Thyroid gland (tissue), 4 donors: ENCODE measurements at places on chromosomes 3 and 15. TPM values are rescaled to one million over a fixed set of nuclear protein-coding genes. Genes with fewer than 3 reads are reported as not detected.

The CA12 gene
- total RNA-seq = 0.33 TPM

DNA sequence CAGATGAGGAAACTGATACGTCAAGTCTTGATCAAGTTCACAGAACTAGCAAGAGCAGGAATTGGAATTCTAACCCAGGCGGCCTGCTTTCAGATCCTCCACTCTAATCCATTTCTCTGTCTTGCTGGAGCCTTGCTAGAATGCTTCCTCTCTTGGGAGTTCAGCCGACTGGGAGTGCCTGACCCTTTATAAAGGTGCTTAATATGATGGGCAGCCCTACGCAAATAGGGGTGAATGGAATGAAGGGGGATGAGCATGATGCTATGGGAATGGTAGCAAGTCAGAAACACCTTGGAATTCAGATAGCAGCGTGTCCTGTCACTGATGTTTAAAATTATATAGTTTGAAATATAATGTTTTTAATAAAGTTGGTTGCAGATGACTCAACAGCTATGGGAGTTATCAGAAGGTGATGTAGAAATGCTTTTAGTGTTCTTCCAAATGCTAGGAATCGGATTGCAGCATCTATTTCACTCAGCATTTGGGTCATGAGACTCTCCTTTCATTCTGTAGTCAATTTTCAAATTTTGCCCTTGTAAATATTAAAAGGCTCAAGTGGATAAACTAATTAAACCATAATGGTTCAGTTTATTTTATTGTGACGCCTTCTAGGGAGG is 150.7 kb downstream of the FNDC3B start:
- DNase-seq = no peak

- no peak for DNase-seq
These were observed 813.1 kb downstream of the NAALADL2 start for GRCh38 chr3:175672119-175672689.

The FOXB1 gene
- not detected for total RNA-seq

DNA sequence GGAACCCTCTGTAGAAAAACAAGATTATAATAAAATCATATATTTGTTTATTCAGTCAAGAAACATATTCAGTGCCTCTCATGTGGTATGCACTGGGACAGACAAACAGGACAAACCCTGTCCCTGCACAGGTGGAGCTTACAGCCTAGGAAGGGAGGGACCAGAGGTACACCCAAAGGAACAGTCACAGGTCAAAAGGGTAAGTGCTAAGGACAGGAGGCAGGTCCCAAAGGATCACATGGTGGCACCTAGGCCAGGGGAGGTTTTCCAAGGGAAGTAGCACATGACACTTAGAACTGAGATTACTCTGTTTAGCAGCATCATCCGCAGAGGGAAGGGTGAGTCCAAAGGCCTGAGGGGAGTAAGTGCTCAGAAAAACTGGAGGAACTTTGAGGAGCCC is 254.4 kb upstream of the ARRDC4 start:
- DNase-seq = no peak

DNA sequence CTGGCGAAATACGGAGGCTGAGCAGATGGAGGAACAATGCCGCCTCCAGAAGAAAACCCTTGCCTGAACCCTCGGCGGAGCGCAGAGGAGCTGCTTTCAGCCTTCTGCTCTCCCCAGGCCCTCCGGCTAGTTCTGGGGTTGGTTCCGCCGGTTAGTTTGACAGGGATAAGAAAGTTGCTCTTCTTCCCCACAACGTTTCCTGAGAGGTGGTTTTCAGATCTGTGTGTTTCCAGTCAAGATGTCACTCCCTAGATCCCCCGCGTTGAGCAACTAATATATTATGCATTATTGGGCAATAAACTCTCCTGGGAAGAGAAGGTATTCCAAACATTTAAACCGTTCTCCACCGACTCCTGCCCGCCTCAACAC is 551 bp downstream of the NLGN1 start:
- no peak for DNase-seq

DNA sequence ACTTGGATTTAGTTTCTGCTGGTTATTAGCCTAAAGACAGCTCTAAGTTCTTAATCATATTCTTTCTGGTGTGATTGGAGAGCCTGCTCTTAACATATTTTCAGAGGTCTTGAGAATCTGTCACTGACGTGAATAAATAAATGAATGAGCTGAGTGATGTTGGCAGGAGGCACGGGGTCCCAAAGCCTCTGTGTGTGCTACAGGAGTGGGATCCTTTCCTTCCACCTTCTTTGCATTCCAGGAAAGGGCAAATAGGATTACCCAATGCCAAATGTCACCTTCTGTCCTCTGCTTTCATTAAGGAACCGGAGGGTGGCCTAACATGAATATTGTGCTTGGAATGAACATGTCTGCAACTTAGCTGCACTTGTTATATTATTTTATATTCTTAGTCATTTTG is 53.1 kb downstream of the CD47 start:
- DNase-seq = no peak

- peak; percentile 60 for DNase-seq
These were observed 44.5 kb downstream of the GBE1 start for GRCh38 chr3:81716870-81717509.

The CLEC3B gene
- 34.1 TPM for total RNA-seq
